Stimulated activated CD8-positive, alpha-beta memory T cell treated with anti-CD3 and anti-CD28 coated beads, Interleukin-15, amount 100 ng/mL, for 1 hour (primary cell): ENCODE measurements at places on chromosomes 11 and 22.

- no peak for DNase-seq
Measured at GRCh38 chr22:30556388-30556787, 9.8 kb upstream of the SEC14L6 start.

DNA sequence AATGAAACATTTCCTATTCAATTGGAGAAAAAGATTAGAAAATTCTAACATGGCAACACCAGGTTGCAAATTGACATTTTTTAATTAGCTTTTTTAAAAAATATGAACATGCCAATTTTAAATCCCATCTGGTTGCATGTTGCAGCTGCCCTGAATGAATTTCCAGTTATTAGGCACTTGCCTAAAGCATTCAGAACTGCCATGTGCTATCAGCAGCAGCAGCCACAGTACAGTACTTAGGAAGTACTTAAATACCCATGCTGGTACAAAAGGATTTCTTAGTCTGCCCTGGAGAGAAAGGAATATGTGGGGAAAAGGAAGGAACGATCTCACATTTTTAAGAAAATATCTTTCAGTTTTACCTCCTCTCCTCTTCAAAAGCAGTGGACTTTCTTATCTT lies 46.2 kb downstream of the FAM168A start:
- no peak for DNase-seq

DNA sequence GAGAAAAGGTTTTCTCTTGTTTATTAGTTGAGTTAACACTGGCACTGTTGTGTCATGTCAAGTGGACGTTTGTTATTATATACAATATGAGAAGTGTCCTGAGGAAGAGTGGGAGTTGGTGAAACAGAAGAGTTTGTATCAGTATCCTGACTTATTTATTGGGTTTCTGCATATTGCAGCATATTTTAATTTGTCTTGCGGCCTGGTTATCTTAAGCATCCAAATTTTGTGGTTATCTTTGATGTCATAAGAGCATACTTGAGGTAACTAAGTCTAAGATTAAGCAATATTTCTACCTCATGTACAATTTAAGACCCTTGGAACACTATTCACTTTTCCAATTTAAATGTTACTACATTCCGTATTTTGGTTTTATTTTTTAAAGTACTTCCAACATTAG lies 103.5 kb downstream of the DDX10 start:
- no peak for DNase-seq

DNA sequence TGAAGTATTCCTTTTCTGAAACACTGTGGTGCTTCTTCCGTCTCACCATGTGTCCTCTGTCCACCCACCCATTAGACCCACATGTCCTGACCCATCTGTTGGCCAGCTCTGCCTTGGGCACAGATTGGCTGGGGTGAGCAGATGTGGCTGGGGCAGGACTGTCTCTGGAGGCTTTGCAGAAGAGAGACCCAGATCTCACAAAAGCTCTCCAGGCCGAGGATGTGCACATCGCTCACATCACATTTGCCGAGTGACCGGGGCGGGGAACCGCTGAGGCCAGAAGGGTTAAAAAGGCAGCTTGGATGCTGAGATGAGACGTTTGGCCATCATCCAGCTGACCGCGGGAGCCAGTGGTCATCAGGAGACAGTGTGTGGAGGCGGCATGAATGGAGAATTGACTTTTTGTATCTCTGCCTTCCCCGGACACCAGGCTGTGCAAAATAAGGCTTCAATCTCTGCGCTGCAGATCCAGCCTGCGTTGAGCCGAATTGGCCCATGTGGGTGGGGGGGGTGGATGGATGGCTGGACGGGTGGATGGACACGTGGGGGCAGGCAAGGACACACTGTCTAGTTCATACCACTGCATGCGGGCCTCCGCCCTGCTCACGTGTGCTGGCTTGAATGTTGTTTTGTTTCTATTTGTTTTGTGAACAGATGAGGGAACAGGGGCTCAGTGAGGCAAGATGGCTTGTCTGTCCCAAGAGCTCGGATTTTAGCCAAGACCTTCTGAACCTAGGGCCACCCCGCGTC lies 6.1 kb downstream of the IFITM10 start:
- no peak for DNase-seq

- DNase-seq, result no peak
Measured at GRCh38 chr11:11899401-11899800, 57.6 kb downstream of the USP47 start.

- DNase-seq, result no peak
Measured at GRCh38 chr22:34702279-34702678, 363.7 kb upstream of the ISX start.
